AG08395 (cell line): ENCODE measurements at places on chromosomes 1 and 21.

GRCh38 chr1:206435445-206435844 lies 34.8 kb upstream of the IKBKE start:
- DNase-seq, result peak; percentile 12

DNA sequence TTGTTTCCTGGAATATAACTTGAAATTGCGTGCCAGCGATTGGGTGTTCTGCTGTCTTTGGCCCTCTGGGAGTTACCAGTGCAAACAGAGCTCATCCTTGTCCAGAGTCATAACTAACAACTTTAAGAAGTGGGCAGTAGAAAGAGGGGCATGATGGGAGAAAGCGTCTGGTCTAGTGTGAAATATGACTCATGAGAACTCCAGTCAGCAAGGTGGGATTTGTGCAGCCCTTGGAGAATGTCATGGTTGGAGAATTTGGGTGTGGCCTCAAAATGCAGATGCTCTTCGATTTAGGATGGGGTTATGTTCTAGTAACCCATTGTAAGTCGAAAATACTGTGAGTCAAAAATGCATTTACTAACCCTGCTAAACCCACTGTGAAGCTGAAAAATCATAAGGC lies 12.9 kb downstream of the ATP1B1 start:
- DNase-seq, result peak; percentile 34

GRCh38 chr1:216691710-216692109 lies 31.5 kb downstream of the ESRRG start:
- DNase-seq, result no peak

DNA sequence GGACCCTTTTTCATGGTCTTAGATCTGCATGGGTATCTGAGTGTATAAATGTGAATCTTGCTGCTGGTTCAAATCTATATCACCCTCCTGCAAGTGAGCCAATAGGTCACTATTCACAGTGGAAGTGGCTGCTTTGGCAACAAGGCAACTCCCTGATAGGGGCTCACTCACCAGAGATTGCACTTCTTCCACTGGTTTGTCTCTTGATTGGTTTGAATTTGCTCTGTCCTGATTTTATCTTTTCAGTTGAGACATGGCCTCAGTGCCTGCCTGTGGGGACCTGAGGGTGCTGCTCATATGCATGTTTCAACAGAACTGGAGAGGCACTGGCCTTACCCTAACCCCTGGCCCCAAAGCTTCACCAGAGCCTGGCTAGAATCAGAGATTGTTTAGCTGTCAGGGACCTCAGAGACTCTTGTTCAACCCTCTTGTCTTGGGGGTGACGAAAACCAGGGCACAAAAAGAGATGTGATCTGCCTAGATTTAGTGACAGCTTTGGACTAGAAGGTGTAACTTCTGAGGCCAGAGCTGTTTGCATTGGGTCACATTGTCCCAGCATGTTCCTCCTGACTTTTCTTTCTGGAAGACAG lies 16.9 kb downstream of the AVPR1B start:
- no peak for DNase-seq

DNA sequence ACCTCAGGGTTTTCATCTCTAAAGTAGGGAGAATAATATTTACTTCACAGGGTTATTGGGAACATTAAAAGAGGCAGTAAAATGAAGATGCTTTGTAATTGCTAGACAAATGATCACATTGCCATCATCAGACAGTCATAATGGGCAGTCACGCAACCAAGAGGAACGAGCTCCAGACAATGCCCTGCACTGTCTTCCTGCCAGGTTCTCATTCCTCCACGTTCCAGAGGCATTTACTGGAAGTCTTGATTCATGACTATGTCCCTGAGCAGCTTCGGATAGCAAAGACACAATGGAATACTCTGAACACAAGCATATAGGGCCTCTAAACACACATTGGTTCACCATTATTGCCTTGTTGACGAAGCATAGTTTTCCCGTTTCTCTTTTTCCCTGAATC lies 389.7 kb downstream of the NTNG1 start:
- peak; percentile 57 for DNase-seq

DNA sequence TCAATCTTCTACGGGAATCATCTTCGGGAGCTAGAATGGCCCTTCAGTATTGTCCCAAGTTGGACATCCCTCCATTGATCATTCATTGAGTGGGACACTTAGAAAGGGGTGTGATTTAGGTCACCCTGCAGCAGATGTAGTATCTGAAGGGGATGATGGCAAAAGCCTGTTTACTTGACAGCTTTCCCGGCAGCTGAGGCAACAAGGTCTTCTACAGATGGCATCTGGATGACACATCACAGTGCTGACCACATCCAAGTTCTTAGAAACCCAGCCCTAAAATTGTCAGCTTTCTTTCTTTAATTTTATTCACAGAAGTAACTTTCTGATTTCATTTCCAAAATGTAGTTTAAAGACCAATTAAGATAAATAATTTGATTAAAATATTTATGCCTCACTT lies 150.3 kb downstream of the AMY1C start:
- DNase-seq, result no peak

GRCh38 chr1:8011923-8012858 lies 13.9 kb downstream of the ERRFI1 start:
- no peak for DNase-seq

- no peak for DNase-seq
Measured at GRCh38 chr1:156937883-156938282, 17.5 kb downstream of the LRRC71 start.

- DNase-seq, result no peak
Measured at GRCh38 chr1:212973426-212973825, 23.1 kb downstream of the VASH2 start.

DNA sequence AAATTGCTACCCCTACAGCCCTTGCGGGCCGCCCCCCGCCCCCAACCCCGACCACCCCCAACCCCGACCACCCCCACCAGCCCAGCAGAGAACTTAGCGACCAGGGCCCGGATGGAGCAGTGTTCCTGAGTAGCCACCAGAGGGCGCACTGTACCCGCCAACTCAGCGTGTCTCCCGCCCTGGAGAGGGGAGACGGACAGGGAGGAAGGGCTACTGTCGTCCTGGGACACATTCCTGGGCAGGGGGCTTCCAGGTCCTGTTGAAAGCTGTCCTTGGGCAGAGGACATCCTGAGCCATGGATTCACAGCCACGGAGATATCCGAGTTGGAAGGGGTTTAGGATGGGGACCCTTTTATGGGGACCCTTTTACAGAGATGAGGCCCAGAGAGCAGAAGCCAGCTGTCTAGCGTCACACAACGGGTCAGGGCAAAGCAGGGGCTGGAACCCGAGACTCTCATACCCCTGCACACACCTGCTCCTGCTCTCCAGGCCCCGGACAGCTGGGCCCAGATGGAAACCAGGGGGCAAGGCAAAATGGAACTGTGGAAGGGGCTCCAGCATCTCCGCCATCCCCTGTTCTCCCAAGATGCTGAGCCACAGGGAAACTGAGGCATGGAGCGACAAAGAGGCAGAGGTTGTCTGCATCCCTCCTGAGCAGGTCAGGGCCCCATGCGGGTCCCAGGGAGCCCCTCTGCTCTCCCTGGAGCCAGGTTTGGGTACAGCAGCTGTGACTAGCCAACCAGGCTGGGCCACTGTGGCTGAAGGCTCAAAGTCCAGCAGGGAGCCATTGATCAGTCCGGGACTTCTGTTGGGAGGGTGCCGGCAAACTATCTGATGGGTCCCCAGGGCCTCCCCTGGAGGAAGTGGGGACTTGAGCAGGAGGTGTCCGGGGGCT lies 25.0 kb upstream of the LAPTM5 start:
- DNase-seq, result peak; percentile 88

DNA sequence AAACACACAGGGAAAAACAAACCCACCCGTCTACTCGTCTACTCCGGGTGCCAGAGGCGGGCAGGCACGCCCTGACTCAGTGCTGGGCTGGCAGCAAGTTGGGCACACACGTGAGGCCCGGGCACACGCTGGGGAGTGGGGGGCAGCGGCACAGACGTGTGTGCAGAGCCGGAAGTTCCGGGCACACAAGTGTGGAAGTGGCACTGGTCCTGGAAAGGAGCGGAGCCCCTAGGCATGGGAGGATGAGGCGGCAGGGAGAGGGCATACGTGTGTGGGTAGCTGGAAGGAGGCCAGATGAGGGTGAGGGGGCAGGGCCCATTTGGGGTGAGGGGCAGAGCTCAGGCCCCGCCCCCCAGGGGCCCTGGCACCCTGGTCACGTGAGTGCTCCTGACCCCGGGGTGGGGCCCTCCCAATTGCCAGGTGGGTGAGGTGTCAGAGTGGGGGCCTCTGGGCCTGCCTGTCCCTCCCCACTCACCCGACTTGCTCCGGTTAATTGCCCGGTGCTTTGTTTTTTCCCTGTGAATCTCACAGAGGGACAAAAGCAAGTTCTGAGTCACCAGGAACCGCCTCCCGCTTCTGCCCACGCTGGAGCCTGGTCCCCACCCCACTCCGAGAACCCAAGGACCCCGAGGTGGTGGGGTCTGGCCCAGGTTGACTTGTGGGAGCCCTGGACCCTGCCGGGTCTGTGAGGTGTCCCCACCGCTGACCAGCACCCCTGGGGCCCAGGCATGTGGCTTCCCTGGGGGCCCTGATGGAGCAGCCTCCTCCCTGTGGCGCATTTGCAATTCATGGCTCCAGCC lies 104.8 kb upstream of the CASZ1 start:
- no peak for DNase-seq

- no peak for DNase-seq
Measured at GRCh38 chr1:159973350-159973940, 19.4 kb upstream of the SLAMF9 start.

- DNase-seq, result no peak
Measured at GRCh38 chr1:156577550-156577949, 2.0 kb upstream of the TTC24 start.

DNA sequence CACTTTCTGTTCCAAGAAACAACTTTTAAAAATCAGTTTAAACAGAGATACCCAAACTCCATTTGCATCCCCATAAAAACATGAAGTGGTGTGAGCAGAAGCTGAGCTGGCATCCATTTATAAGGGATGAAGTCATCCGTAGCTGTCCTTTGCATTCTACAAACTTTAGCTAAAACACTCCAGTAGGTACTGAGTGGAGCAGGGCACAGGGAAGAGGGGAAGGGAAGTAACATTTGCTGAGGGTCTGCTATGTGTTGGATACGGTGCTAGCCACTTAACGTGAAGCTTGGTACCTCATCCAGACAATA lies 32.9 kb downstream of the VWA5B1 start:
- no peak for DNase-seq

GRCh38 chr1:4961935-4962645 lies 307.7 kb downstream of the AJAP1 start:
- no peak for DNase-seq

- DNase-seq, result no peak
Measured at GRCh38 chr1:164092603-164093353, 466.2 kb upstream of the PBX1 start.

GRCh38 chr1:235997049-235997448 lies 67.8 kb downstream of the NID1 start:
- no peak for DNase-seq

- DNase-seq, result no peak
Measured at GRCh38 chr1:206833106-206833680, 32.2 kb upstream of the IL20 start.
